Muscle of back (tissue), 13 donors: ENCODE measurements at places on chromosomes 11 and 22. TPM values are rescaled to one million over a fixed set of nuclear protein-coding genes. Genes with fewer than 3 reads are reported as not detected.

DNA sequence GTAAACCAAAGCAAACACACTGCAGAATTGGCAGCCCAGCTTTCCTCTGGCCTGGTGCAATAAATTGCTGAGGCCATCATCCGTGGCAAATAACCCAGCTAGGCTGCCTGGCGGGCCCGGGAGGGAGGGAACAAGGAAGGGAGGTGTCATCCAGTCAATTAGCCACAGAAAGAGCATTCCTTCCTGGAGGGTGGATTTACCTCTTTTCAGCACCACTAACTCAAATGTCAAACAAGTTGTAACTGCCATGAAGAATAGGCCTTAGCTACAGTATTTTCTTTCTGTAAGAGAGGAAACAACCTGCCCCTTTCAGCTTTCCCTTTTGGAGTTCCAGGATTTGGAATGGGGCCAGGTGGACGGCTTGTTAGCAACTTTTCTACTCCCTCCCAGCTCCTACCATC is 163.8 kb upstream of the BDNF start:
- DNase-seq = no peak

- DNase-seq = no peak
Observed at GRCh38 chr11:16133867-16134266, 222.5 kb downstream of the SOX6 start.

The MEN1 gene
- 26.0 TPM for polyA plus RNA-seq

DNA sequence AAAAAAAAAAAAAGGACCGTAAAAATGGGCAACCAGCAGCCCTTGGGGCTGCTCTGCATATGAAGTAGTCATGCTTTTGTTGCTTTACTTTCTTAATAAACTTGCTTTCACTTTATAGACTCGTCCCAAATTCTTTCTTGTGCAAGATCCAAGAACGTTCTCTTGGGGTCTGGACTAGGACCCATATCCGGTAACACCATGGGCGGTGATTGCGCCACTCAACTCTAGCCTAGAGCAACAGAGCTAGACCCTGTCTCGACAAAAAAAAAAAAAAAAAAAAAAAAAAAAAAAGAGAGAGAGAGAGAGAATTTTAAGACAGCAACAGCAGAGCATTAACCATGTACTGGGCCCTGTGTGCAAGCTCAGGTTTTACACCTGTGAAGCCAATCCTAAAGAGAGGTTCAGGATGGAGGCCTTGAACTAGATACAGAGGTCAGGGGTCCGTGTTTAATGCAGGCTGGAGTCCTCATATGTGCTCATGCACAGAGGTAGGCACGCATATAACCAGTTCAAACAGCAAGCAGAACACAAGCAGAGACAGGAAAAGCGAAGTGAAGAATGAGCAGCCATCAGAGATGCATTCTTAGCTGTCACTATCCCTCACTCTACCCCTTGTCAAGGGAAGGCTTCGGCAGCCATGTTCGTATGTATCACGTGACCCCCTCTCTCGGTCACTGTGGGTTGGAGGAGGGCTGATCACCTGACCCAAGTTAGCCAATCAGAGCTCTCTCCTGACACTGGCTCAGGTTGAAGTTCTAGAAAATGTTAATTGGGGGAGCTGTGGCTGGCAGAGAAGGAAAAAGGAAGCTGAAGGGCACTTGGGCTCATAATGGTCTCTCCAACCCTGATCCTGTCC is 16.7 kb upstream of the SYT12 start:
- DNase-seq = no peak

DNA sequence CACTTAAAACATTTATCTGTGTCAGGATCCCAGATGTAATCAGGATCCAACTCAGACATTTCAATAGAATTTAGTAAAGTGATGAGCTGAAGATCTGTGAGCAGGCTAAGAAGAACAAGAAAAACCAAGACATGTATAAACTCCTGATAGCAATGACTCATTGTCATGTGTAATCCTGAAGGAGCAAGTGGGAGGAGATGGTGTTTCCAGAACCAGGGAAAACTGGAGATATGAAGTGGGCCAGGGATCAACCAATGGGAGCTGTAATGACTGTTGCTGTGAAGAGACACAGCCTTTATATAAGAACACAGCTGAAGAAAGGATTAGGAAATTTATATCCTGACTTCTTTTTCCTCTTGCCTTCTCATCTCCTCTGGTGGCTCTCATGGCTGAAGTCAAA is 682.5 kb upstream of the ARHGAP42 start:
- no peak for DNase-seq

- DNase-seq = no peak
Observed at GRCh38 chr11:15212876-15213275, 98.2 kb downstream of the INSC start.

The UVRAG gene
- 7.8 TPM for polyA plus RNA-seq

DNA sequence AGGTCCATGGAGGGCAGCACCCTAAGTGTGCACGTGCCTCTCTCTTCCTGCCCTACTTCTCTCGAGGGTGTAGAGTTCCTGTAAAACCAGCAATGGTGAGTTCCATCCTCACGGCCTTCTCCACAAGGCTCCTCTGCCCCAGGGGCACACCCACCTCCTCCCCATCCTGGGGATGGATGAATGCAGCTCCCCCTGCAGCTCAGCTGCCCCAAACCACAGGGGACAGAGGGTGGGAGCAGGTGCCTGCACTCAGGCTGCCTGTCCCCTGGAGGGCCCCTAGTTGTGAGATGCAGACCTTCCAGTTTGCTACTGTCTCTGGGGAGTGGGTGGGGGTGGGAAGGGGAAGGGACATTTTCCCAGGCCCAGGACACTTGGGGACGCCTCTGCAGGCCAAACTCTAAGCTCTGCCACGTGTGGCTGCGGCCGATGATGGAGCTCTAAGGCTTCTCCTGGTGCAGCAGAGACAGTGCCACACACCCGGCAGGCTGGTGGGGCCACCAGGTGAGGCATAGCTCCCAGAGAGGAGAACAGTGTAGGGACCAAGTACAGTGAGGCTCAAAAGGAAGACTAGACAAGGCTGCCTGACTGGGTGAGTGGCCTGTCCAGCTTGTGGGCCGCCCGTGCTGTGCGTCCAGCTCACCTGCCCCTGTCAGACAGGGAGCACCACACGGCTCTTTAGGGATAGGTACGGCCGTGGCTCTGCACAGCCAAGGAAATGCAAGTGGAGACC is 540.9 kb downstream of the TBC1D22A start:
- no peak for DNase-seq

DNA sequence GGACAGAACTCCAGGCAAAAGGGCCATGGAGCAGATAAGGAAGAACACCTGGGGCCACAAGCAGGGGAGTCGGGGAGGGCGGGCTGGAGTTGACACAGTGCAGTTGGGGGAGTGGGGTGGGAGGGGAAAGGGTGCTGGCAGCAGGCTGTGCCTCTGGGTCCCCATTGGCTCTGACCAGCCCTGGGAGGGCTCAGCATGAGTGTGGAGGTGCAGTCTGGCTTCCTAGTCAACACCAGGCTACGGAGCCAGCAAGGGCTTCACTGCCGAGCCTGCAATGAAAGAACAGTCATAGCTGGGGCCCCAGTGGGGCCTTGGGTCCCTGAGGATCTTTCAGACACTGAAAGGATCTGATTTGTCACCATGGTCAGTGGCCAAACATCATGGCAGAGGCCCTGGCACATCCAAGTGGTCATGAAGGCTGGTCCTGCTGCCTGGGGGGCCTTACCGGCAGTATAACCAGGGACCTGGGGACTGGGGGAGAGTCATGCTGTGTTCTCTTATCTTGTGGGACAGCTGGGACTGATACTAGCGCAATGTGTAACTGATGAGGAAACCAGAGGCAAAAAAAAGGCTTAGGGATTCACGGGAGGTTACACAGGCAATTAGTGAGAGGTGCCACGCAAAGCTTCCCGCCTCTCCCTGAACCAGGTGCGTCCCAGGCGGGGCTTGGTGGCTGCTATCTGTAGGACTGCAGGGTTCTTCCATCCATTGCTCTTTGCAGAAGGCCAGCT is 11.6 kb downstream of the SLC37A2 start:
- no peak for DNase-seq

DNA sequence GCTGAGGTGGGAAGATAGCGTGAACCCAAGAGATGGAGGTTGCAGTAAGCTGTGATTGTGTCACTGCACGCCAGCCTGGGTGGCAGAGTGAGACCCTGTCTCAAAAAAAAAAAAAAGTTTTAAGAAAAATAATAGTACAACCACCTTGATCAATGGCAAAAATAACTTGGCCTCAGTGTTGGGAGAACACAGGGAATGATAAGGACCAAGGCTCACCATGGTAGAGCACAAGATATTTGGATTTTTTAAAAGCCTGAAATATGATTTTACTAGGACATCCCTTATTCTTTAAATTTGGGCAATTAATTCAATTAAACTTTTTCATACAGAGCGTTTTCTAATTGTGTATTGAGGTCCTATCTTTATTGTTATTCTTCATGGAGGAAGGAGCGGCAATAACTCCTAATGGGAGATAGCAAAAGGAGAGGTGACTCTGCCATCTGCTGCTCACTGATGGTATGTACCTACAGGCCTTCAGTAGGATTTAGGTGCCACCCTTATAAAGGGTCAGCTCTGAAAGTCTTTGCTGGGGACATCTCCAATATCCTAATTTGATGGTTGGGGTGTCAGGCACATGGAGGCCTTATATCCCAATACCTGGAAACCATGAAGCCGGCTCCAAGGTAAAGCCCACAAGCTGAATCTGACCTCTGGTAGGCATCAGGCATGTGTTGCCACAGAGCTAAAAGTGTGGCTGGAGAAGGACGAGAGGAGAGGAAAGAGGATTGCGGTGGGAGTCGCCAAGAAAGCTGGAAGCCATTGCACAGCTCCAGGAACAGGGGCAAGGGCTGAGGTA is 21.9 kb upstream of the POLD3 start:
- no peak for DNase-seq
